ENCODE measurements at places on chromosomes 16 and 17.

DNA sequence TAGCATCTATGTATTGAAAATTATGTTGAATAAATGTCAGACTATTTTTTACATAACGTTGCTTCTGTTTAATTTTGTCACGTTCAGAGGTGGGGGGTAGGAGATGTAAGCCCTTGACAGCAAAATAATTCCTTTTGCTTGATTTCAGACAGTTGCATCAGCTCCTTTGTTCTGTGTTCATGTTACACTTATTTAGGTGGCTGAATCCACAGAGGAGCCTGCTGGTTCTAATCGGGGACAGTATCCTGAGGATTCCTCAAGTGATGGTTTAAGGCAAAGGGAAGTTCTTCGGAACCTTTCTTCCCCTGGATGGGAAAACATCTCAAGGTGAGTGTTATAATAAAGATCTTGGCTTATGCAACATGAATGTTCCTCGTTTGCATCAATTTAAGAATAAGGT is 4.5 kb downstream of the HERPUD1 start:
- no peak for DNase-seq

- no peak for DNase-seq
These were observed 434.6 kb upstream of the MAF start for GRCh38 chr16:80034948-80035663.

DNA sequence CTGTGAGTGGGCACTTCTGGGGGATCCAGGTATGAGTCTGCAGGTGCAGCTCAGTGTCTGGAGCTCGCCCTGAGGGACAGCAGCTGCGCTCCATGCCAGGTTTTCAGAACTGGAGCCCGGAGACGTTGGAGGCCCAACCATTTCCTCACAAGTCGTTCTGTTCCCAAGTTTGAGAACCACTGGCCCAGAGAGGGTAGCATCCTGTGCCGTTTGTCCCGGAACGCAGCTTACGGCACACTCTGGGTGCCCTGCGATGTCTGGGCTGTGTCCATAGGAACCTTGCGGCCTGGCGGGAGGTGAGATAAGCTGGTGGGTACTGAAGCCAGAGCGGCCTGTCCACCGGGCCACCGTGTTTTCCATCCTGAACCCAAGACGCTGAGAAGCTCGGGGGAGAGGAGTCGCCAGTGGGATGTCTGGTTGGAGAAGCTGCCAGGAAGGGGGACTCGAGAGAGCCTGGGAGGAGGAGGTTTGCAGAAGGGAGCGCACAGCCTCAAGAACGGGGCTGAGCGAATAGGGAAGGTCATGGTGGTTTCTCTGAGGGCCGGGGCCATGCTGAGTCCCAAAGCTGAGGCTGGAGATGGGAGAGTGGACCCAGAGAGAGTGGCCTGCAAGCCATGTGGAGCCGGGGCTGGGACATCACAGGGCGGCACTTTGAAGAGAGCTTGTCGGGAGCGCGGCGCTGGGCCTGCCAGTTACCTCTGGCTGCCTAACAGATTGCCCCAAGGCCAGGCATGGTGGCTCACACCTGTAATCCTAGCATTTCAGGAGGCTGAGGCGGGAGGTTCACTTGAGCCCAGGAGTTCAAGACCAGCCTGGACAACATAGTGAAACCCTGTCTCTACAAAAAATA is 211.0 kb upstream of the GSE1 start:
- no peak for DNase-seq

GRCh38 chr16:57564571-57565270 is 22.3 kb downstream of the ADGRG5 start:
- DNase-seq: no peak

DNA sequence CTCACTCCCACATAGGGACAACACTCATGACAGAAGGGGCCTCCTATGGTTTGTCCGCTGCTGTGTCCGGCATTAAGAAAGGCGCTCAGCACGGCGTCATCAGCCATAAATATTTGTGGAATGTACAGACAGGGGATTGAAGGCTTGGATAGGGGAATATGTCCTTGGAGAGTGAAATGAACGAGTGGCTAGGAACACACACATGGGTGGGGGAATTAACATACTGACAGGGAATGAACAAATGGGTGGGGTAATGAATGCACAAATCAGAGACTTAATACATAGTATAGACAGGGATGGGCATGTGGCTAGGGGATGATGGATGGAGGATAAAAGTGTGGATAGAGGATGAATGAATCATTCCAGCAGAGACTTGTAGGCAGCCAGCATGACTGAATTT is 154.0 kb upstream of the HSBP1 start:
- no peak for DNase-seq

- no peak for DNase-seq
These were observed 11.5 kb downstream of the KCNJ12 start for GRCh38 chr17:21387616-21388015.

GRCh38 chr17:28947639-28948038 is 3.7 kb downstream of the PHF12 start:
- DNase-seq: no peak

- DNase-seq: no peak
These were observed 26.8 kb downstream of the GNA13 start for GRCh38 chr17:65029605-65030336.
